Muscle of arm (tissue), 14 donors: ENCODE measurements at places on chromosomes 6 and 20.

GRCh38 chr6:87473419-87473903, 687 bp downstream of the SLC35A1 start:
- DNase-seq: no peak

DNA sequence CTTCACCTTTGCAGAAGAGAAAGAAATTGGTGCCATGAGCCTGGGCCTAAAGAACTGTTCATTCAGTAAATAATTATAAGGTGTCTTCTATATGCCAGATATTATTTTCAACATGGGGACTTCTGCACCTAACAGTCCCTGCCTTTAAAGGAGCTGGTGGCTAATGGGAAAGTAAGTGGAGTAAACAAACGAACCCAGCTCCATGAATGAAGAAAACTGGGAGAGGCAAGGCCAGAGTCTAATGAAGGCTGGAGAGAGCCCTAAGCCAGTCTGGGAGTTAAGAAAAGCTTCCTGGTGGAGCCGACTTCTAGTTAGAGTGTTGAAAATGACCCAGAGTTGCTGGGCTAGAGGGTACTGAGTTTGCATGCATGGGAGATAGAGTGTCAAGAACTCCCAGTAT, 24.2 kb upstream of the EFHC1 start:
- no peak for DNase-seq

DNA sequence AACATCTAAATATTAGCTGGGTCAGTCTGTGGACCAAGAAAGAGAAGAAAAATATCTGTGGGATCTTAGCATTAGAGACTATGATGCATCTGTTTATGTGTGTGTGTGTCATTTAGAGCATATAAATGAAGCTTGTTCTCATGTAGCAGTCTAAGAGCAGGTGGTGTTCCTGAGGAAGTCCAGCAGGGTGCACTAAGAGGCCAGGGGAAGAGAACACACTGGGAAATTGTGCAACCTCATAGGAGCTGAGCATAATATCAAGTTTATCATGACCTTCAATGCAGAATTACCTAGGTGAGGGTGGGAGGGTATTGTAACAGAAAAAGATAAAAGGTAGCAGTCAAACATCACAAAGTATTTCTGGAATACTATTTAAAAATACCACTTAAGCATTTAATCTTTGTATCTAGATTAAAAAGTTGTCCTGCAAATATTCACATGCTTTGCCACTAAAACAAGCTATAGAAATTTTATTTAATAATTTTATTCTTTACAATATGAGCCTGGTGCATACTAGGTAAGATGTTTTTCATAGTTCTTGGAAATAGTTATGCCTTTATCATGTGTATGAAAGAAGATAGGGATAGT, 80.5 kb downstream of the SMPDL3A start:
- peak; percentile 38 for DNase-seq

DNA sequence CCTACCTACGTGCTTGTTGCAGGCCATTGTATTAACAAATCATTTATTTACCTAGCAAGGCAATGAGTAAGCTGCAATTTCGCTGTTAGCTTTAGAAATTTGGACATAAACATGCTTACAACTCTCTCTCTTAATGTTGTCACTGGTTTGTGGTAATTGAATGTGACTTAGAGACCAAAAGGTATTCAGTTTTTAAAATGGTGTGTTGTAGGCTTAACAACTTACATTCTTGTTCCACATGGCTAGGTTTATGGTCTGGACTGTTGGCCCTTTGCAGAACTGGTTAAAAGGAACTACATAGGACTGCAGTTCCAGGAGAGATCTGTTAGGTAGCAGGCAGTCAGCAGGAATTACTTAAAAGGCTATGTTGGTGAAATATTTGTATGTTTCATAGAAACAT, 10.3 kb upstream of the CTAGE9 start:
- DNase-seq: no peak

- no peak for DNase-seq
Observed at GRCh38 chr6:168105813-168106632, 27.0 kb upstream of the FRMD1 start.

DNA sequence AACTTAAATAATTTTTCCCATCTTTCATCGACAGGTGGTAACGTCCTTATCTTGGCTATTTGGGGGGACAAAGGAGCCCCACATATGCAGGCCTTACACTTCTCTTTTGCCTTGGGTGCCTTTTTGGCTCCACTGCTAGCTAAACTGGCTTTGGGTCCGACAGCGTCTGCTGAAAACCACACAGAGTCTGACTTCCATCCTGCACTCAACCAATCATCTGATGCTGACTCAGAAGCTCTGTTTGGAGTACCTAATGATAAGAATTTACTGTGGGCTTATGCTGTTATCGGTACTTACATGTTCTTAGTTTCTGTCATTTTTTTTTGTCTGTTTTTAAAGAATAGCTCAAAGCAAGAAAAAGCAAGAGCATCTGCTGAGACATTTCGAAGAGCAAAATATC, 178.5 kb downstream of the SLC16A10 start:
- no peak for DNase-seq

- no peak for DNase-seq
Observed at GRCh38 chr20:62822788-62823651, 6.2 kb downstream of the COL9A3 start.

DNA sequence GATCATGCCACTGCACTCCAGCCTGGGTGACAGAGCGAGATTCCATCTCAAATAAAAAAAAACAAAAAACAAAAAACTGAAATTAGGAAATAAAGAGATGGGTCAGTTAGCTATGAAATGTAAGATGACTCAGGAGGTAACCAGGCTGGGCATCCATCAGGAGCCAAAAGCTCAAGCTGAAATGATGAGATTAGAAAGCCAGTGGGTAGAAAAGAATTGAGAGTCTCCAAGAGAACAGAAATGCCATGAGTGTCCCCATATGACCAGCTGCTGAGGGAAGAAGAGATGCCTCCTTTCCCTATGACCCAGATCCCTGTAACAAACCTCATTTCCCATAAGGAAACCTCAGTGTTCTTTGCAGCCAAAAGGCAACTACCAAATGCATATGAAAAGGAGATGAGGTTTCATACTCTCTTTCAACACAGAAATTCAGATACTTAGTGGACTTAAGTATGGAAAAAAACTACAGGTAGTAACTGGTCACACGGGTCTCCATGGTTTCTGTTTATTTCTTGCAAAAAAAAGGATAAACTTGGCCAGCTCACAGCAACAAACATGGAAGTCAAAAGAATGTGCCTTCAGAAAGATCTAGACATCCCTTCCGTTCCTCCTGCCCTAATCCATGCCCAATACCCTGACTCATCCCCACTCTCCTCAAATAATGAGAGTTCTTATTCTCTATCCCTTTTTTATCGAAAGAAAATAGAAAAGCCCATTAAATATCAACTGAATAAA, 8.1 kb downstream of the ARHGAP18 start:
- DNase-seq: no peak

DNA sequence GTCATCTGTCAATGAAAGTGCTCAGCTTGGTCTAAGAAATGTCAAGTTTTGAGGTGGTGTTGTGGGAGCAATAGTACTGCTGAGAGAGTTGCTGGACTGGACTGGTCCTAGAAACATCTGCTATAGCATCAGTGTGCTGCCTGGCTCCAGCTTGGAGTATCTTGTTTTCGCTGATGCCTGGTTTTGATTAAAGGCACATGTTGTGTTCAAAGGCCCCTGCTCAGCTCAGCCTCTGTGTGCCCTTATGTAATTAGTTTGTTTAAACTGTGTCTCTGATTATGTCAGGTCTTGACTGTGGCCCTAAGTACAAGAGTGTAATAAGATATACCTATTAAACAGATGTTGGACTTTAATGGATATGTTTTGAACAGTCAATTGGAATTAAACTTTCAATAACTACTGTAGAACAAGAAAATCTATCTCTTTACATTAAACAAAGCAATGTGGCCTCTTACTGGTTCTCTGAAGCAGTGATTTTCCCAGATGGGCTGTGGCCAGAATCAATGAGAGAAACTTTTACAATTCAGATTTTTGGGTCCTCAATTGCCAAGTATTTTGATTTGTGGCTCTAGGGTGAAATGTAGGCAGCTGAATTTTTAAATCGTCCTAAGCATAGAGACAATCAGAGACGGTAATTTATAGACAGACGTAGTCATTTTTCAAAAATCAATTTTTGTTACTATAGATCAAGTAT, 668.2 kb downstream of the DHX35 start:
- DNase-seq: no peak

GRCh38 chr6:154471609-154472362, 38.7 kb downstream of the CNKSR3 start:
- no peak for DNase-seq

GRCh38 chr6:17042422-17043147, 59.3 kb upstream of the STMND1 start:
- DNase-seq: no peak

DNA sequence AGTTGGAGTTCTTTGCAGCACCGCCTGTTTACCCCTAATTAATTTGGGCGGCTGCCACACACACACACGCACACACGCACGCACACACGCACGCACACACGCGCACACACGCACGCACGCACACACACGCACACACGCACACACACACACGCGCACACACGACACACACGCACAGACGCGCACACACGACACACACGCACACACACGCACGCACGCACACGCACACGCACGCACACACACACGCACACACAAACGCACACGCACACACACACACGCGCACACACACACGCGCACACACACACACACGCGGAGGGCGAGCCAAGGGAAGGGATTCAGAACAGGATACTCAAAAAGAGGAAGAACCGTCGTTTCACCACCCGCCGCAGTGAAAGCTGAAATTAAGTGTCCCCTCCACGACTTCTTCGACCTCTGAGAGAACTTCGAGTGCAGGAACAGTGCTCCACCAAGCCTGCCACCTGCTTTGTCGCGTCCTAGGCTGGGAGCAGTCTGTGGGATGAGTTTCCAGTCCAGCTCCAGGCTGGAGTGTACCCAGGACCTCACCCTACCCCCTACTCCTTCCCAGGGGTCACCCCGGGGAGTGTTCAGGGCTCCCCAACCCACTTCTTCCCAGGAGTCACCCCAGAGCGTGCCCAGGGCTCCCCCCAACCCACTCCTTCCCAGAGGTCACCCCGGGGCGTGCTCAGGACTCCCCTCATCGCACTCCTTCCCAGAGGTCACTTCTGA, 1.1 kb downstream of the RNASET2 start:
- DNase-seq: no peak
